Temporal lobe (tissue), 4 donors: ENCODE measurements at places on chromosomes 11 and 22. TPM values are rescaled to one million over a fixed set of nuclear protein-coding genes. Genes with fewer than 3 reads are reported as not detected.

Gene MMP1
- total RNA-seq: not detected

Gene TLCD5
- 17.0 TPM for total RNA-seq

Gene NPTXR
- total RNA-seq: 20.9 TPM

Gene CD248
- 3.2 TPM for total RNA-seq

Gene CD3D
- total RNA-seq: not detected

Gene TNNI2
- total RNA-seq: not detected

Gene KCNQ1
- total RNA-seq: 0.49 TPM

Gene MMP8
- 0.25 TPM for total RNA-seq

Gene NOX4
- total RNA-seq: 6.9 TPM

Gene CD6
- total RNA-seq: 0.74 TPM

Gene MMP13
- total RNA-seq: 0.25 TPM

Gene OR52R1
- not detected for total RNA-seq

Gene JAML
- 0.74 TPM for total RNA-seq

Gene ADM2
- under 0.01 TPM for total RNA-seq
